CD4-positive, alpha-beta T cell treated with Interleukin-15 for 4 hours (primary cell): ENCODE measurements at places on chromosomes 4 and X.

GRCh38 chrX:102712981-102713625 lies 855 bp downstream of the GPRASP2 start:
- DNase-seq, result no peak

DNA sequence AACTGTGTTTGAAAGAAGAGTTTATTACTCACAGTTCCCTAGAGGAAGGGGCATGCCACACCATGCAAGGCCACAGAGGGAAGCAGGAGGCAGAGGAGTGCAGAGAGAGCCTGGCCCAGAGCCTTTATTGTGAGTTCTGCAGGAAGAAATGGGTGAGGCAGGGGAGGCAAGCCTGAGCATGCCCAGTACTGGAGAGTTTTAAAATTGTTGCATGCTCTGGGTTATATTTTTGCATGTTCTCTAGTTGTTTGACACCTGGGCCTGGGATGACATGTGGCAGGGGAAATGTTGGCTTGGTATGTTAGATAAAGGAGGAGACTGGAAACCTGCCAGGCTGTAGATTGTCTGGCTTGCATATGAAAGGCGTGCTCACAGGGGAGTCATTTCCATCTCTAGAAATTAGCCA lies 19.7 kb upstream of the CRMP1 start:
- DNase-seq, result no peak

DNA sequence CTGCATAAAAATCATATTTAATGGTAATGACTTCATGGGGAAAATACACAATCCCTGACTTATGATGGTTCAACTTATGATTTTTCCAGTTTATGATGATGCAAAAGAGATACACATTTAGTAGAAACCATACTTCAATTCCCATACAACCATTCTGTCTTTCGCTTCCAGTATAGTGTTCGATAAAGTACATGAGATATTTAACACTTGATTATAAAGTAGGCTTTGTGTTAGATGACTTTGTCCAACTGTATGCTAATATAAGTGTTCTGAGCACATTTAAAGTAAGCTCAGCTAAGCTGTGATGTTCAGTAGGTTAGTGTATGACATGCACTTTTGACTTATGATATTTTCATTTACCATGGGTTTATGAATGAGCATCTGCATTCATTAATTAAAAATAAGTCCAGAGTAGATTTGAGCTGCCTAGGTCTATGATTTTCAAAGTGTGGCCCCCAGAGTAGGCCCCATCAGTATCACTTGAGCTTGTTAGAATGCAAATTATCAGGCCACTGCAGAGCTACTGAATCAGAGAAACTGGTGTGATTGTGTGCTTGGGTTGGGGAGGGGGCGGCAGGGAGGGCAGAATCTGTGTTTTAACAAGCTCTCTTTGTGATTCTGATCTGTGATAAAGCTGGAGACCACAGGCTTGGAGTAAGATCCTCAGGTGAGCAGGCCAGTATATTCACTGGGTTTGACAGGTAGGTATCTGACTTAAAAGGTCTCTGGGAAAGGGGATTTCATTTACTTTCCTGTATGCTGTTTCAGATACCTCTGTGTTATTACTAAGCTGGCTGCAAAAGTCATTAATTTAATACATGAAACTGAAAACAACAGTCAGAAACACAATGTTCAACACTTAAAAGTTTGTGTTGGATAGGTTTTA lies 8.4 kb downstream of the ATP10D start:
- DNase-seq, result no peak

GRCh38 chr4:79502081-79502480 lies 94.1 kb upstream of the GK2 start:
- DNase-seq, result no peak

DNA sequence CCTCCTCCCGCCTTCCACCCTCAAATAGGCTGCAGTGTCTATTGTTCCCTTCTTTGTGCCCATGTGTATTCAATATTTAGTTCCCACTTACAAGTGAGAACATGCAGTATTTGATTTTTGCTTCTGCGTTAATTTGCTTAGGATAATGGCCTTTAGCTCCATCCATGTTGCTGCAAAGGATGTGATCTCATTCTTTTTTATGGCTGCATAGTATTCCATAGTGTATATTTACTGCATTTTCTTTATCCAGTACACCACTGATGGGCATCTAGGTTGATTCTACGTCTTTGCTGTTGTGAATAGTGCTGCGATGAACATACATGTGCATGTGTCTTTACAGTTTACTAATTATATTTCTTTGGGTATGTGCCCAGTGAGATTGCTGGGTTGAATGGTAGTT lies 51.6 kb upstream of the TMPRSS11B start:
- DNase-seq, result no peak

DNA sequence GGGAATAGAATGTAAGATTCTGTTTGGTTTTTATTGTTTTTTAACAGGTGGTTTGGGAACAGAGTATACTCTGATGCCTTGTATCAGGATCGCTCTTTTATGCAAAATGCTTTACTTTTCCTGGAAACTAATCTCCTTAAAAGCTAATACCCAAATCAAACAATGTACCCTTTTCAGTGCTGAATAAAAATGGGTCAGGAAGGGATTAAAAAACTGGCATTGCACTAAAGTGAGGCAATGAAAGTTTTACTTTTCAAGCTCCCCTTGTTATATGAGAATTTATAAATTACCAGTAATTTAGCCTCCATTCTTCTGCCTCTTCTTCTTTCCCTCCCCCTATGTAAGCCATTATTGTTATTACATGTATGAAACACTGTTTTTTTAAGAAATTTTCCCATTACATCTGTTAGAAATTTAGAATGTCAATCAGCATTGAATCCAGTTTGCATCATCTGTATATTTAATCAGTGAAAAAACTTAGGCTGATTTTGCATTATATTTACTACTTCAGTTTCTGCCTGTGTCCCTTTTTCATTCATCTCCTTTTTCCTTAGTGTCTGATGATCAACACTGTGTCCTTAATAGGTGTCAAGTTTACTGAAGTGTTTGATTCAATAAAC lies 89.7 kb upstream of the NPNT start:
- no peak for DNase-seq

GRCh38 chr4:52407545-52407944 lies 251.6 kb downstream of the USP46 start:
- DNase-seq, result no peak

- DNase-seq, result no peak
Observed at GRCh38 chr4:122602277-122603142, 18.4 kb downstream of the IL21 start.
